ENCODE measurements at places on chromosomes 1 and 21. TPM values are rescaled to one million over a fixed set of nuclear protein-coding genes. Genes with fewer than 3 reads are reported as not detected.

GNAT2 gene
- not detected for total RNA-seq

BATF3 gene
- total RNA-seq = 0.78 TPM

TEX38 gene
- not detected for total RNA-seq

UQCRHL gene
- 1.8 TPM for total RNA-seq

LPAR3 gene
- total RNA-seq = 0.36 TPM

CFHR2 gene
- total RNA-seq = not detected

MTARC1 gene
- 2.9 TPM for total RNA-seq

LENEP gene
- 2.0 TPM for total RNA-seq

LCE2C gene
- not detected for total RNA-seq

SPATA17 gene
- not detected for total RNA-seq

ARTN gene
- 0.53 TPM for total RNA-seq

LHX8 gene
- not detected for total RNA-seq

SPRR2B gene
- total RNA-seq = not detected

HHAT gene
- 28.2 TPM for total RNA-seq

DAB1 gene
- total RNA-seq = not detected

KRTAP13-2 gene
- total RNA-seq = not detected

OPRD1 gene
- not detected for total RNA-seq

TMOD4 gene
- total RNA-seq = 3.5 TPM

ST3GAL3 gene
- 37.4 TPM for total RNA-seq

HSD11B1 gene
- total RNA-seq = not detected

FALEC gene
- 2.6 TPM for total RNA-seq

SLC9C2 gene
- not detected for total RNA-seq

PTGFR gene
- total RNA-seq = not detected

IFI44 gene
- total RNA-seq = 10.2 TPM

TFF2 gene
- total RNA-seq = not detected

TNFRSF14 gene
- total RNA-seq = 239 TPM

Data from B cell (primary cell).